H7 (cell line): ENCODE measurements at places on chromosomes 11 and 22. TPM values are rescaled to one million over a fixed set of nuclear protein-coding genes. Genes with fewer than 3 reads are reported as not detected.

FZD4 gene
- total RNA-seq: 4.1 and 4.3 TPM in 2 replicates

C11orf16 gene
- not detected in 2 replicates for total RNA-seq

OLFML1 gene
- 2.8 TPM in 1 of 2 replicates, not detected in the other for total RNA-seq

SF3B2 gene
- 194 and 221 TPM in 2 replicates for total RNA-seq

OR52I2 gene
- total RNA-seq: not detected in 2 replicates
